Endodermal cell (in vitro differentiated cells): ENCODE measurements at places on chromosomes 16 and 17. TPM values are rescaled to one million over a fixed set of nuclear protein-coding genes. Genes with fewer than 3 reads are reported as not detected.

Gene OR3A3
- not detected in 2 replicates for total RNA-seq

Gene CES5A
- 0.26 TPM in 1 of 2 replicates, not detected in the other for total RNA-seq

Gene DNAI2
- not detected in 2 replicates for total RNA-seq

Gene SOST
- 0.31 TPM in 1 of 3 replicates, not detected in the others for total RNA-seq

Gene SEC14L1
- total RNA-seq, result 87.4 and 87.8 TPM in 2 replicates

Gene KCNH6
- 0.33 to 0.95 TPM (median 0.80 TPM) in 3 replicates for total RNA-seq

Gene ZNF276
- total RNA-seq, result 14.8 to 33.5 TPM (median 32.6 TPM) in 3 replicates

DNA sequence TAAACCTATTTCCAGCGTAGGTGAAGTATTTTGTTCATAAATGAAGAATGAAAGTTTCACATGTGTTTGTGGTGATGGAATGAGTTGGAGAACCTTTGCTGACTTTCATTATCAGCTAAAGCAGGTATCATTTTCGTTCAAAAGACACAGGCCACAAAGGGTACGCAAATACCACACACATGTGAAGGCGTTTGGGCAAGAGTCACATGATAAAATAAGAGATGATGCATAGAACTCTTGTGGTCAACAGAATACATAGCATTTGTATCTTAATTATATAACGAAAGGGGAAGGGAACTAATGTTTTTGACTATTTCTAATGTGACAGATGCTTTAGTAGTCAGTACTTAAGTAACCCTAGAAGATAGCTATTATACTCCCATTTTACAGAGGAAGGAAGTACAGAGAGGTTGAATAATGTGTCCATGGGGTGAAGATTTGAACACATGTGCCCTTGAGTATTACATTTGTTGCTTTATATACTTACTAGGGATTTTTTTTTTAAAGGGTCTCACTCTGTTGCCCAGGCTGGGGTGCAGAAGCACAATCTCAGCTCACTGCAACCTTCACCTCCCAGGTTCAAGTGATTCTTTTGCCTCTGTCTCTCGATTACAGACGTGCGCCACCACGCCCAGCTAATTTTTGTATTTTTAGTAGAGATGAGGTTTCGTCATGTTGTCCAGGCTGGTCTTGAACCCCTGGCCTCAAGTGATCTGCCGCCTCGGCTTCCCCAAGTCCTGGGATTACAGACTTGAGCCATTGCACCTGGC lies 4.8 kb downstream of the RPA1 start:
- no peak for DNase-seq

GRCh38 chr17:58324056-58324408 lies 4.6 kb downstream of the TSPOAP1 start:
- DNase-seq, result no peak

GRCh38 chr17:82241926-82242697 lies 13.3 kb downstream of the SLC16A3 start:
- DNase-seq, result no peak

DNA sequence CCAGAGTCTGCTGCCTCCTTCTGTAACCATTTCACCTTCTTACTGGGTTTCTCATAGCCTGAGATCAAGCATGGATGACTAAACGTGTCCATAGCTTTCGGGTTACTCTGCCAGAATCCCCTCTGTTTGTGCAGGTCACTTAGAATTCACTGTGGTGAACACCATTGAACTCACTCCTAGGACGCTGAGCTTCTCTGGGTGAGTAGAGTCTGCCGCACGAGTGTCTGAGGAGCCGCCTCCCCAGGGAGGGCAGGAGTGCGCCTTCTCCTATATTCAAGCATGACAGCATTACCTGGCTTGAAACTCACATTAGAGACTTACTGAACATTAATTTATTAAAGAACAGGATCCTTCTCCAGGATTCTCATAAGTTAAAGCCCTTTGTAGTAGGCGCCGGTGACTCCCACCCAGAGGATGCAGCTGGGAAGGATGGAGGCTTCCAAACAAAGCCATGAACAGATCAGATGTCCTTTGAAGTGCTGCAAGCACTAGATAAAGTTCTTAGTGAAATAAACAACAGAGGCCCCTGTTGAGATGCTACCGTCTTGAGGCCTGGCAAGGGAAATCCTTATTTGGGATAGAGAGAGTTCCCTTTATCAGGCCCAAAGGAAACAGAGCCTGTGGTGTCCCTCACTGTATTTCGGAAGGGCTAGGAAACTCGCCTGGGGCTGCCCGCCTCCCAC lies 144.6 kb upstream of the PLCG2 start:
- peak; percentile 64 for DNase-seq

DNA sequence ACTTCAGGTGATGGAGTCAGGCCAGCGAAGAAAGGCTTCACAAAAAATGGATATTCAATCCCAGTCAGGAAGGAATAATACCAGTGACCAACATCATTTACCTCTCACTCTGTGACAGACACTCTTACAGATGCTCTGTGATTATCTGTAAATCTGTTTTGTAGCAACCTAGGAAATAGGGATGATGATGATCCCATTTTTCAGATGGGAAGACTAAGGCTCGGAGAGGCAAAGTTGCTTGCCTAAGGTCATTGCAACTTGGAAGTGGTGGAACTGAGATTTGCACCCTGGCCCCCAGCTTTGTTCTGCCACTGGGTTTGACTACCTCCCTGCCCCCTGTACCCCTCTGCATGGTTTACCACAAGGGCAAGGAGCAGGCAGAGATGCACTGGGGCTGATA lies 14.1 kb upstream of the WSCD1 start:
- no peak for DNase-seq

DNA sequence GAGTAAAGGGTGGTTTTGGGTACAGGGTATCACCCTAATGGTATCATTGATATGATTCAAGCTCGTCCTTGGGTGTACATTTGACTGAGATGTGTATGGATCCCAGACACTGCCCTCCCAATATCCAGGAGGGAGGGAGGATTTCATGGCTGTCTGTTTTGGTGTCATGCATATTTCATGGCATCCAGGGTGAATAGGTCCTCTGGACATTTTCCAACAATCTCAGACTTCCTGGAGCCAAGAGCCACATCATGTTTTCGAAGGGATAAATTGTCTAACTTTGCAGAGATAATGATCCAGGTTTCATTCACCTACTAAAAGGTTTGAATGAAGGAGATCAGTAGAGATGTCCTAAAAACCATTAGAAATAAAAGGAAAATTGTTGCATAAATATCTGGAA lies 431.9 kb downstream of the SHISA9 start:
- DNase-seq, result no peak

DNA sequence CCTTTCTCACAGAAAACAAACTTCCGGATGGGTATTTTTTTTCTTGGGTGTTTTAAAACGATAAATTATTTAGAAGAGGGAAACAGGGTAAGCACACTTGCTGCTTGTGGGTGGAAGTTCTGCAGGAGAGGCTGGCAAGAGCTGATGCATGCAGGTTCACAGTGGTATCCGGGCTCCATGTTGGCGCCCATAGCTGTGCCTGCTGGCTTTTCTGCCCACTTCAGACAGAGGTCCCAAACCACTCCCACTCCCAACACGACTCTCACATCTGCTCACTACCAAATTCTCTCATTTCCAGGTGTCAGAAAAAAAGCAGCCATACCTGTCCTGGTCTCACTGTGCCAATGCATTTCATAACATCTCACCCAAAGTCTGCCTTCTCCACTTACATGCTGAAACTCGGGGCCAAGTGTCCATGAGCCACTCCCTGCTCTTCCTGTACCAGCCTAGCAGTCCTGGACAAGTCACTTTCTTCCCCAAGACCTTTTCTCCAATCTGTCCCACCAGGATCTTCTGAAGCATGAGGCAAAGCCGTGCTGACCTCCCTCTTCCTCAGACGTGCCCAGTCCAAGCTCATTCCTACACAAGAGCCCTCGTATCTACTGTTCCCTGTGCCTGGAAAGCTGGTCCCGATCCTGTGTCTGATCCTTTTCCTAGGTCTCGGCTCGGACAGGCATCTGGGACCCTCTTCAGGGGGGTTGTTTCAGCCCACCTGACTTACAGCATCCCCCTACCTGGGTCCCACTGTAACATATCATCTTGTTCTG lies 1.5 kb downstream of the CD300LF start:
- no peak for DNase-seq

- DNase-seq, result no peak
Measured at GRCh38 chr16:87295259-87295658, 21.9 kb downstream of the C16orf95 start.

DNA sequence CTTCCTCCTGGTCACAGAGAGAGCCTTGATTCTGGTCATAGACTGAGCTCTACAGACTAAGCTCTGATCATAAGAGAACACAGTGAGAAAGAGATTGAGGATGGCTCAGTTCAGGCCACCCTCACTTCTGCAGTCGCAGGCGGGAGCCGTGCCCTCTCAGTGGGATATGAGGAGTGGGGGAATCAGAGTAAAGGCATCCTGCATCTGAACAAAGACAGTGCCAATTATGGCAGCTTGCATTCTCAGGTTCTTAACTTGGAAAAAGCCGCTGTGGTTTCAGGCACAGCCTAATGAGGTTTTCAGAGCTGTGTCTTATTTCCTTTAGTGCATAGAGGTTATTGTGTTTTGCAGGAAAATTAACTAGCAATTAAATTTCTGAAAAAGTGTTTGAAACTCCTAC lies 134.4 kb upstream of the NLRP1 start:
- DNase-seq, result no peak

- DNase-seq, result no peak
Measured at GRCh38 chr16:31404353-31405064, 11.4 kb downstream of the ITGAD start.

- no peak for DNase-seq
Measured at GRCh38 chr17:82029990-82030469, 1.4 kb upstream of the RAC3 start.

DNA sequence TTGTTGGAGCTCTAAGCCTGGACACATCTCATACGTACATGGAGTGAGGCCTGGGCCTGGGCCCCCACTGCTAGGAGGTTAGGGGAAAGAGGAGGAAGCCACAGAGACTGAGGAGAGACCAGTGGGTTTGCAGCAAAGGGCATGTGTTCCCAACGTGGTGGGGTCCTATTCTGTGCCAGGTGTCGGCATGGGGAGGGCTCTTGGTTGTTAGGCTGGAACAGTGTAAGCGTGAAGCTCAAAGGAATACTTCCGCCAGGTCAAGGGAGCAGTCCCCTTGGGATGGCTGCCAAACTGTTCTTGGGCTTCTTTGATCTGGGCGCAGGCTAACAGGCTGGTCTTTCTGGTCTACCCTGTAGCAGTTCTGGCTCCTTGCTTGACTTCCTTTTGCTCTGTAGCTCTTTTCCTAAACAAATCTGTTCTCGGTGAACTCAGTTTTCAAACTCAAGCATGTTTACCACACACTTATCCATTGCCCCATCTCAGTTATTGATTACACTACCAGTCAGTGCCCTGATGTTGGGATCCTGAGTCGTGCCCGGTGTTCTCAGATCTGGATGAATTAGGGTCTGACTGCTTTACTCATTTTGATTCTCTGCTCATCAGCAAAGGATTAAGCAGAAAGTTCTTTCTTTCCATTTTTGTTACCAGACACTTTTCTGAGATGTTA lies 36.4 kb downstream of the GPT2 start:
- DNase-seq, result no peak

GRCh38 chr17:36934692-36935630 lies 2.3 kb upstream of the LHX1 start:
- peak; percentile 93 for DNase-seq

DNA sequence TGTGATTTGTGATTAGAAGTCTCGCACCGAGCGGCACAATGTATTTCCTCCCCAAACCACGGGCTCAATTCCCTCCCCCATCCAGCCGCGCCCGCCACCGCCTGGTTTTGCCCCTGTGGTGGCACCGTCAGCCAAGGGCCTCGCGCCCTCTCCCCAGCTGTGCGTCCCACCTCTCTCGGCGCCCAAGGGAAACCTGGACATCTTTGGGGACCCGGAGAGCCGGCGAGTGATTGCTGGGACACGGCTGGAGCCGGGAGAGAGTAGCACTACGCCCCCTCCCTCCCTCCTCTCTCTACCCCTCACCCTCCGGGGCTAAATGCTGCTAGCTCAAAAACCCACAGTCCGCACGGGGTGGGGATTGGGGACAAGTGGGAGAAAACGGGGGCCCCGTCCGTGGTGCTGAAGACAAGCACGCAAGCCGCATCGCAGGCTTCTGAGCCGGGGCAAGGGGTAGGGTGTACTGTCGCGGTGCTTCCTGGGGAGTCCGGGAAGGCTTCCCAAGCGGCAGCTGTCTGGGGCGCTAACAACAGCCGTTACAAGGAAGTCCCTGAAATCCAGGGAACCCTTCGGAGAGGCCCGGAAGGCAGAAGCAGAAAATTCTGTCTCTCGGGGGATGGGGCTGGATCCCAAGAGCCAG lies 1.4 kb downstream of the CBLN1 start:
- peak; percentile 89 for DNase-seq

DNA sequence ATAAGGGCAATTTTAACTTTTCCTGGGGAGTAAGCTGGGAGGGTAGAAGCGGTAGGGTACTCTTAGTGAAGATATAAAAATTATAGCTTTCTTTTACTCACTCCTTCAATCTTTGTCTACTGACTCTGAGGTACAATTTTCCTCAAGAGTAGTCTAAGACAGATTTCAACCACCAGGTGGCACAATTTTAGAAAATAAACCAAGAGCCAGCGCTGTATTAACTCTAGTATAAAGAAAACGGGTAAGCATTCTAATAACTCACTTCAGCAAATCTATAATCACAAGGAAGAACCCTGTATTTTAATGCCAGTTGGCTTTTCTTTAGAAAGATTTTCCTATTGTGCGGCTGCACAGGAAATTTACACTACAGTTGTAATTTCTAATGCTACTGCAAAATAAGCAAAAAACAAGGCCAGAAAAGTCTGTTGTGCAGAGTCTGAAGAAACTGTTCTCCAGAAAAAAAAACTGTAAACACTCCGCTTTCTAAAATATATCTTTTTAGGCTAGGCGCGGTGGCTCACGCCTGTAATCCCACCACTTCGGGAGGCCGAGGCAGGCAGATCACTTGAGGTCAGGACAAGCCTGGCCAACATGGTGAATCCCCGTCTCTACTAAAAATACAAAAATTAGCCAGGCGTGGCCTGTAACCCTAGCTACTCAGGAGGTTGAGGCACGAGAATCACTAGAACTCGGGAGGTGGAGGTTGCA lies 1.9 kb downstream of the CMC2 start:
- DNase-seq, result no peak

DNA sequence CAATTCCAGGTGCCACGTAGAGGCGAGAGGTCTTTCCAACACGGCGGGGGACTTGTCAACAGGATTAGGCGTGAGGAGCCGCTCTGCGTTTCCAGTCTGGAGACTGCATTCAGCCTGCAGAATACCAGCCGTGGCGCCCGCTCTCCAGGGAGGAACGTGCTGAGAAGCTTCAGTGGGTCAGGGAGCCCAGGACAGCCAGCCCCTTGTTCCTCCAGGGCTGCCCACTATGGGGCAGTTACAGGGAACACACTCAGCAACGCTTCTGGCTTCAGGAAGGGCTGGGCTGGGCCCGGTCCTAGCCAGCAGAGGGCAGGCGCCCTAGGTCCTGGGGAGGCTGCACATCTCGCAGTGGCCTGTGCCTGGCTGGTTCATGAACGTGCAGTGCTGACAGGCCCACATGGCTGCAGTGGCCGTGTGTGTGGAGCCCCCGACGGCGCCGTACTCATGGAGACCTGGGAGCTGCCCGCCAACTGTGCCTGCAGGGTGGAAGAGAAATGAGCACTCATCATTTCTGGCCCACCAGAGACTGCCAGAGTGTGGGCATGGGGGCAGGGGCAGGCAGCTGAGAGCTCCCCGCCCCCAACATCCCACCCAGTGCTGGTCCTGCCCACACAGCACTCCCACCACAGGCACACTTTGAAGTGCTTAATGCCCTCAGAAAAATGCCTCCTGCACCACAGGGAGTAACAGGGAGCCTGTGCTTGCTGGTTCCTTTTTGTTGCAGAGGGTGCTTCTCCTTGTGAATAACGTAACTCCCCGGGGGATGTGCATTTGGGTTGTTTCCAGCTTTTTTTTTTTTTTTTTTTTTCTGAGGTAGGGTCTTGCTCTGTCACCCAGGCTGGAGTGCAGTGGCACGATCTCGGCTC lies 7.0 kb upstream of the FAAP100 start:
- DNase-seq, result peak; percentile 83

GRCh38 chr17:1872254-1872653 lies 42.4 kb downstream of the RPA1 start:
- DNase-seq, result no peak

GRCh38 chr17:59002848-59003247 lies 103.8 kb downstream of the TRIM37 start:
- no peak for DNase-seq
